ENCODE measurements at places on chromosomes 6 and 20.

DNA sequence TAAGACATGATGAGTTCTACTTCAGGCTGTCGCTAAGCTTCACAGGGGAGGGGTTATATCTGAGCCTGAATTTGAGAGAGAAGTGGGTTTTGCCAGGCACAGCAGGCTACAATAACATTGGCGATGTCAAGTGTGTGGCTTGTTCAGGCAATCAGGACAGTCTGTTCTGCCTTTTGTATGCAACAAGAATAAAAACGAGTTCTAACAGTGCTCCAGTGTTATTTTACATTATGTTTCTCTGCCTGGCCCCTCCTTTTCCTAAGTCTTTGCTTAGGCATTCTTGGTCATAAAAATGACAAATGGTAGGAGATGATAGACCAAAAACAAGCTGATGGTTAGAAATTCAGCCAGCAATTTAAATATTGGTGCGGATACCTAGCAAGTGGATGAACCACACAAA lies 26.8 kb downstream of the PAQR8 start:
- H3K4me1 ChIP-seq = peaks cover 56% of the 10 kb centered on the region
- no peaks in the 10 kb centered on the region for H3K27me3 ChIP-seq
- no peak overlapping the region for H3K4me3 ChIP-seq
- no peak for DNase-seq

DNA sequence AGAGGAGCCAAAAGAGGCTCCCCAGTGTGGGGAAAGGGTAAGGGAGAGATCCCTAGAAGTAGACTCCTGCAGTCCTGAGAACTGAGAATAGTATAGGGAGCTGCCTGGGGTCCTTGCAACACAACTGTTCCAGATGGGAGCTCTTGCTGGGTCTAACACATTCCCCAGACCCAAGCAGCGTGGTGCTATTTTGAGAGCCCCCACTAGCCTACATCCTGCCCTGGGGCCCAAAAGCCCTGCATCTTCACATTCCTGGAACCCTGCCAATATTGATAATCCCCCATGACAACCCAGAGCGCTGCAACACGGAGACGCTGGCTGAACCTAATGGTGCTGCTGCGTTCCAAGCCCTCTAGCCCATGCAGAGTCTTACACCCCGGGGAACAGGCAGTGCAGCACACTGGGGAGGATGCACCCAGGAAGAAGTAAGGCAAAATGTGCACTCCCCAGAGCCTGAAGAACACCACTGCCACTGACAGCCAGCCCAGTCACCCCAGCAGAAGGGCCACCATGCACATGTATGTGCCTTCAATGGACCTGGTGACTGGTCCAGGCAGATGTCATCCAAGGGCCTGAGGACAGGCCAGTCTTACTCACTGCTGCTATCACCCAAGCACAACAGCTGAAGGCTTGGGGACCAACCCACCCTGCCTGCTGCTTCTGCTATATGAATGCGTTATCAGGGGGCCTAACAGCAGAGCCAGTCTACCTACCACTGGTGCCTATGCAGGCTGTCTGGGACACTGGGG lies 7.0 kb upstream of the RNF217 start:
- H3K36me3 ChIP-seq = no peaks in the 10 kb centered on the region
- no peak overlapping the region for H3K4me3 ChIP-seq
- no peak for DNase-seq

GRCh38 chr20:57126481-57127092 lies 139.9 kb downstream of the BMP7 start:
- H3K27me3 ChIP-seq = no peaks in the 10 kb centered on the region
- no peak overlapping the region for H3K27ac ChIP-seq
- DNase-seq = no peak
- H3K4me1 ChIP-seq = no peaks in the 10 kb centered on the region
- H3K36me3 ChIP-seq = no peaks in the 10 kb centered on the region

DNA sequence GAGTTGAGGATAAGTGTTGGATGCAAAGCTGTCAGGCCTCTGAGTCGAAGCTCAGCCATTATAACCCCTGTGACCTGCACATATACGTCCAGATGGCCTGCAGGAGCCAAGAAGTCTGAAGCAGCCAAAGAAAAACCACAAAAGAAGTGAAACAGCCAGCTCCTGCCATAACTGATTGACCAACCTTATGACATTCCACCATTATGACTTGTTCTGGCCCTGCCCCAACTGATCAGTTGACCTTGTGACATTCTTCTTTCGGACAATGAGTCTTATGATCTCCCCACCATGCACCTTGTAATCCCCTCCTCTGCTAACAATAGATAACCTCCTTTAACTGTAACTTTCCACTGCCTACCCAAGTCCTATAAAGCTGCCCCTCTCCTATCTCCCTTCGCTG lies 133.7 kb upstream of the AGPAT4 start:
- DNase-seq = no peak
- H3K4me1 ChIP-seq = no peaks in the 10 kb centered on the region
- H3K27ac ChIP-seq = peak overlapping the region; percentile 1
- no peak overlapping the region for H3K4me3 ChIP-seq
- H3K27me3 ChIP-seq = no peaks in the 10 kb centered on the region
- no peaks in the 10 kb centered on the region for H3K36me3 ChIP-seq

- no peak overlapping the region for H3K4me3 ChIP-seq
- no peaks in the 10 kb centered on the region for H3K27me3 ChIP-seq
- no peaks in the 10 kb centered on the region for H3K4me1 ChIP-seq
- no peaks in the 10 kb centered on the region for H3K36me3 ChIP-seq
These were observed 42.1 kb downstream of the GFRA4 start for GRCh38 chr20:3621111-3621510.

DNA sequence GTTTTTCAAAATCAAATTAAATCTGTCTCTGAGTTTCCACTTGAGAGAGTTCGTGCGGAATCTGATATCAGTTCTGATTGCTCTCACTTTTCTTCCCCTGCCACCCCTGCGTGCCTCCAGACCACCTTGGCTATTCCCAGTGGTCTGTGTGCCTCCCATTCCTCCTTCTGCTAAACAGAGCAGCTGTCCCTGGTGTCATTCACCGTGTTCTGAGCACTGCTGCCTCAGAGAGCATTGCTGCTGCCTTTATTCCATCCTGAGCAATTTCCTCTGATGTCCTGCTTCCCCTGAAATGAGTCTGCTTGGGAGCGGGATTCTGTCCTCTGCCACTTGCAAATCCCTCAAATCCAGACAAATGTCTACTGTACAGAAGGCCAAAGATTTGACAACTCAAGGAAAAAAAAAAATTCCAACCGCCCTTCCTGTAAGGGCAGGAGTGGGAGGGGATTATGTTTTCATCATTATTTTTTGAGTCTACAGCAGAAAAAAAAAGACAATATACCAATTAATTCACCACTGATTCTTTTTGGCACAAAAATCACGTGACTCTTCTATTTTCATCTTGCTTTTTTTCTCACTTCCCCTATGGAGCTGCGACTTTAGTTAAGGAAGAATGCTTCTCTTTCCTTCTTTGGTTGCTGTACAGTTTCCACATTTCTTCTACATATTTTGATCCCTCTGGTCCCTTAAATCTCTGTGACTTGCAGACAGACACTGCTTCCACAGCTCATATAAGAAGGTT lies 833.0 kb downstream of the EPHA7 start:
- no peak overlapping the region for H3K27ac ChIP-seq
- H3K36me3 ChIP-seq = no peaks in the 10 kb centered on the region
- no peaks in the 10 kb centered on the region for H3K4me1 ChIP-seq
- no peaks in the 10 kb centered on the region for H3K27me3 ChIP-seq

GRCh38 chr6:72401865-72402264 lies 220.0 kb upstream of the KCNQ5 start:
- H3K27me3 ChIP-seq = no peaks in the 10 kb centered on the region
- H3K36me3 ChIP-seq = no peaks in the 10 kb centered on the region
- no peaks in the 10 kb centered on the region for H3K4me1 ChIP-seq
- no peak overlapping the region for H3K4me3 ChIP-seq
- DNase-seq = no peak

GRCh38 chr6:37623666-37624065 lies 74.0 kb downstream of the MDGA1 start:
- DNase-seq = no peak
- peaks cover 11% of the 10 kb centered on the region for H3K4me1 ChIP-seq
- H3K4me3 ChIP-seq = no peak overlapping the region
- peaks cover 11% of the 10 kb centered on the region for H3K27me3 ChIP-seq
- H3K36me3 ChIP-seq = no peaks in the 10 kb centered on the region

DNA sequence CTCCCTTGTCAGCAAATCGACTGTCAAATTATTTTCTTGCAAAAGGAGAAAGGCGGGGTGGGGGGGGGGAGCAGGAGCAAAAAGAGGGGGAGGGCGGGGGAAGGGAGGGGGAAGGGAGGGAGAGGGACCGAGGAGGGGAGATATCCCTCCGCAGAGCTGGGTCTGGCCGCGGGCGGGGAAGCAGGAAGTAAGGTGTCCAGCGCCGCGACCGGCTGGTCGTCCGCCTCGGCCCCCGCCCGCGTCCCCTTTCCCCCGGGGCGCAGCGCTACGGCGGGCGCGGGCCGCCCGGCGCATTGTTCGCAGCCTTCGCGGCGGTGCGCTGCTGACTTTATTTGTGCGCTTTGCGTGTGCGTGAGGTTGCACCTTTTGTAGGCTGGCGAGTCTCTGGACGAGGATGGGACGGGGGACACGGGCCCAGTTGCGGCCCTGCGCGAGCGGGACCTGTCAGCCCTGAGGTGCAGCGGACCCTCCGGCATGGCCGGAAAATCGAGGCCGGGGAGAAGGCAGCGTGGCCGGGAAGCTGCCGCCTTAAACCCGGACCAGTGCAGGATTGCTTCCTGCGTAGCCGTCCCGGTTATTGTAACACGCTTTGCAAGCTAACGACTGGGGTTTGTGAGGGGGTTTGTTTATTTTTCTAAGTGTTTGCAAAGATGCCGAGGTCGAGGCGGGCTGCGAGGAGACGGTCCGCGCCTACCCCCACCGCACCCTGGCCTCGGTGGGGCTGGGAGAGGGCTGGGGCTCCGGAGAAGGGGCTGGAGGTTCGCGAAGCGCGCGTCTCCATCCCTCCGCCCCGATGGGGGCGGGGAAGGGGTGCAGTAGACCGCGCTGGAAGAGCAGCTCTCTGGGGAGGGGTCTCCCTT lies 675 bp upstream of the TRERF1 start:
- no peaks in the 10 kb centered on the region for H3K36me3 ChIP-seq
- peak overlapping the region; percentile 66 for H3K27ac ChIP-seq
- H3K4me3 ChIP-seq = peak overlapping the region; percentile 92
- H3K4me1 ChIP-seq = peaks cover 12% of the 10 kb centered on the region
- peak; percentile 76 for DNase-seq
- no peaks in the 10 kb centered on the region for H3K27me3 ChIP-seq

- no peak for DNase-seq
- no peak overlapping the region for H3K27ac ChIP-seq
- no peak overlapping the region for H3K4me3 ChIP-seq
- no peaks in the 10 kb centered on the region for H3K36me3 ChIP-seq
- H3K4me1 ChIP-seq = no peaks in the 10 kb centered on the region
These were observed 59.2 kb downstream of the TENT5A start for GRCh38 chr6:81693266-81693665.

DNA sequence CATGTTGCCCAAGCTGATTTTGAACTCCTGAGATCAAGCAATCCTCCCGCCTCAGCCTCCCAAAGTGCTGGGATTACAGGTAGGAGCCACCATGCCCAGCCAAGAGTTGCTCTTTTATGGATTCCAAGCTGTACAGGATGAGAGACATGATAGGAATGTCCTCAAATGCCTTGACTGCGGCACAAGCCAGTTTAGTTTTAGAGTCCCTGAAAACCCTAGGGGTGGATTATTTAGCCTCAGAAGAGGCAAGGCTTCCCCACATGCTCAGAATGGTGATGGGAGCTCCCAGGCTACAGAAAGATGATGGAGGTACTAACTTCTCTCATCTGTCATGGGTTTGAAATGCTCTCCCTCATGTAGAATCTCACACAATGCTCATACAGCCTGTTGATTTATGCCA lies 280.5 kb upstream of the PRND start:
- no peak overlapping the region for H3K27ac ChIP-seq
- DNase-seq = no peak
- H3K27me3 ChIP-seq = no peaks in the 10 kb centered on the region
- no peak overlapping the region for H3K4me3 ChIP-seq

DNA sequence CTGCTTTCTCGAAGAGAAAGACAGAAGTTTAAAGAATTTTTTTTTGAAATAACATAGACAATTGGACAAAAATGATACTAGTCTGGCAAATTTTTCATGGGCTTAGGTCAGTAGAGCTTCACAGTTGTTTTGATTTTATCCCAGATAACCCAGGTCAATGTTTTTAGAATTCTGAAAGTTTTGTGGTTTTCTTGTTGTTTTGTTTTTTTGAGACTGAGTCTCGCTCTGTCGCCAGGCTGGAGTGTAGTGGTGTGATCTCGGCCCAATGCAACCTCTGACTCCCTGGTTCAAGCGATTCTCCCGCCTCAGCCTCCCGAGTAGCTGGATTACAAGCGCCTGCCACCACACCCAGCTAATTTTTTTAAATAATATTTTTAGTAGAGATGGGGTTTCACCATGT lies 22.8 kb downstream of the KIF13A start:
- H3K27ac ChIP-seq = no peak overlapping the region
- H3K36me3 ChIP-seq = no peaks in the 10 kb centered on the region
- no peak overlapping the region for H3K4me3 ChIP-seq
- H3K27me3 ChIP-seq = no peaks in the 10 kb centered on the region

GRCh38 chr20:35007891-35008290 lies 52.2 kb downstream of the MYH7B start:
- no peak overlapping the region for H3K4me3 ChIP-seq
- no peaks in the 10 kb centered on the region for H3K27me3 ChIP-seq
- no peak overlapping the region for H3K27ac ChIP-seq
- peaks cover 64% of the 10 kb centered on the region for H3K36me3 ChIP-seq
- DNase-seq = no peak
- H3K4me1 ChIP-seq = no peaks in the 10 kb centered on the region

DNA sequence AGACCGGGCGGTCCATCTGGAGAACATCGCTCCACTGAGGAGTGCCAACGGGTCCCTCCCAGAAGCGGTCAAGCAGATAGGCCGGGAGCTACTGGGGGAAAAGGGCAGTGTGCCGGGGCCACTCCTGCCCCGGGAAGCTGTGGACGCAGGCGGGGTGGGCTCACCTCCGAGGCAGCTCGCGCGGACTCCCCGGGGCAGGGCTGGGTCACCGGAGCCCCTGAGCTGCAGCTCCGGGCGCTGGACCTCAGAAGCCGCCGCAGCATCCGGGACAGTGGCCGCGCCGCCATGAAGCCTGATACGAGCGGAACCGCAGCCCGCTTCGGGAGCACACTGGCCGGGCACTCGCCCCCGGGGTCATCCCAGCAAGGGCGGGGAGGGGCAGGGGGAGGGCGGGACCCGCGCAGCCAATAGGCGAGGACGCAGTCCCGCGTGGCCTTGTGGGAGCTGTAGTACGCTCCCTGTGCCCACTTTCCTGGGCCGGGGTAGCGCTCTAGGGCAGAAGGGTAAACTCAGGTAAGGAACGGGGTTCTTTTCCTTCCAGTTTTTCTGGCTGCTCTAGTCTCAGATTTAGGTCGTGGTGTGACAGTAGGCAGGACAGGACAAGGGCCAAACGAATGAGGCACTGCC lies at the start of gene MOCS1:
MOCS1 (minus strand) TSS at position 332 of the 627 bp plus-strand sequence; CDS start at position 287, 45 bp downstream.
- H3K4me3 ChIP-seq = peak within 1 kb of the TSS; percentile 40
- no peak within 1 kb of the TSS for H3K27ac ChIP-seq
- peak; percentile 45 for DNase-seq
- no peaks in the 10 kb centered on the region for H3K27me3 ChIP-seq
- peaks cover 10% of the 10 kb centered on the region for H3K4me1 ChIP-seq
- no peaks in the 10 kb centered on the region for H3K36me3 ChIP-seq

- H3K36me3 ChIP-seq = no peaks in the 10 kb centered on the region
- H3K27ac ChIP-seq = peak overlapping the region; percentile 62
- peaks cover 9% of the 10 kb centered on the region for H3K4me1 ChIP-seq
These were observed 532 bp upstream of the PM20D2 start for GRCh38 chr6:89145091-89145955.

GRCh38 chr20:1912053-1912452 lies 16.8 kb downstream of the SIRPA start:
- no peak overlapping the region for H3K27ac ChIP-seq
- H3K27me3 ChIP-seq = no peaks in the 10 kb centered on the region
- H3K4me3 ChIP-seq = no peak overlapping the region
- H3K4me1 ChIP-seq = no peaks in the 10 kb centered on the region
